Fibroblast of skin of left quadriceps (primary cell): ENCODE measurements at places on chromosomes 6 and 20.
A peak's percentile ranks its signal among the peaks of the same experiment; 100 is the strongest.

DNA sequence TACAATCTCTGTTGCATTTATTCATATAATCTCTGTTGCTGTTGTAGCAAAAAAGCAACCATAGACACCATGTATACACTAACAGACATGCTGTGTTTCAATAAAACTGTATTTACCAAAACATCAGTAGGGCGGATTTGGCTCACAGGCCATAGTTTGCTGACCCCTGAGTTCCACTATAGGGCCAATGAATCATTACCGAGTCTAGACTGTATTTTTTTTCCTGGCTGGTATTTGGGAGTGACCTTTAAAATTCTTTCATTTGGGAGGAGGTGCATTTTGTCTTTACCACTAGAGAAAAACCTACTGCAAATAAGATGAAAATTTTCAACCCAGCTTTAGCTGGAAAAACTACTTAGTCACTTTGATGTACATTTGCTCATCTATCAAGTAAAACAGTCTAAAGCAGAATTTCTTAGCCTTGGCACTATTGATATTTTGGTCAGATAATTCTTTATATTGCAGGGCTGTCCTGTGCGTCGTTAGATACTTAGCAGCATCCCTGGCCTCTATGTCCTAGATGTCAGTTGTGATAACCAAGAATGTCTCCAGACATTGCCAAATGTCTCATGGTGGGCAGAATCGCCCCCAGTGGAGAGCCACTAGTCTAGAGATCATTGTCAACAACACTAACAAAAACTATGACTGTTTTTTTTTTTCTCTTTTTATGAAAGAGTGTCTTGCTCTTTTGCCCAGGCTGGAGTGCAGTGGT, 39.5 kb downstream of the DCBLD1 start:
- DNase-seq = no peak

DNA sequence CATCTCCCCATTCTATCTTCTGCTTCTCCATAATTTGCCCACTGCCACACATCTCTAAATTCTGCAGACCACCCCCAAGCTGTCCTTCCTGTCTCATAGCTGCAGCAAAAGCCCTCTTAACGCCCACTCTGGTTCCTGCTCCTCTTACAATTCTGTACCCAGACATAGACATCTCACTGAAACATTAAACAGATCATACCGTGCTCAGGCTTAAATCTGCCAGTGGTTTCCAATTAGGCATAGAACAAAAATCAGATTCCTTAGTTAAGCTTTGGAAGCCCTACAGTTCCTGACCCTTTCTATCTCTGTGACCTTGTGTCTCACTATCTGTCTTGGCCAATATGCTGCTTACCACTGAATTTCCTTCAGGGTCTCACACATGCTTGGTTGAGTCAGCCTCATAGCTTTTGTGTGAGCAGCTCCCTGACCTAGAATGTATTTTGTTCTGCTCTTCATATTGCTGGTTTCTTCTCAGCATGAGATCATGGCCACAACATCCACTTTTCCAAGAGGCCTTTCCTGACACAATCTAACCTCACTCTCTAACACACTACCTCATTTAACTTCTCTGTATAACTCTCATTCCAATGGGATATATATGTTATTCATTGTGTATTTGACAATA, 749.7 kb downstream of the MAFB start:
- DNase-seq = peak; percentile 6

GRCh38 chr20:55424476-55424875, 580.8 kb downstream of the CBLN4 start:
- no peak for DNase-seq

DNA sequence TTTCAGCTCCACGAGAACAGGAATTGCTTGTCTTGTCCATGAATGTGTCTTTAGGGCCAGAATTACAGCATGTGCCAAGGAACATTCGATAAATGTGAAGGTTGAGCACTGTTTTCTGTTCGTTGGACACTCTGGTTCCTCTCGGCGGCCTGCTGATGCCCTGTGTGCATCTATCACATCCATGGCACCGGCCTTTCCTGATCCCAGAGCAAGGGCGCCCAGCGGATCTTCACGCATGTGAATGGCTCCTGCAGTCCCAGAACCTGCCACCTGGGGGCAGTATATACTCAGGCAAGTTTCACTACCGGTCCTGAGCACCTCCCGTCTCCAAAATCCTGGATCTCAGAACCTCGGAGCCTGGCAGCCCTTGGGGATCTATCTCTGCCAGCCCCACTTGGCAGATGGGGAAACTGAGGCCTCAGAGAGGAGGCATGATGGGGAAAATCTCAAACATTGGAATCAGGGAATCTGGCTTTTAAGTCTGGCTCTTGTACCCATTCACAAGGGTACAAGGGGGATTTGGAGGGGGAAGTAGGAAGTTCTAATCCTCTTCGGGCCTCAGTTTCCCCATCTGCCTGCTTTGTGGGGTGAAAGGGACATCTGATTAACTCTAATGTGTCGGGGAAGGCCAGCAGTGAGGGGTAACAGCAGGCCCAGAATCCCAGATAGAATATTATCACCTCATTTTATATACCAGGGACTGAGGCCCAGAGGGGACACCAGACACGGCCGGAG, 4.3 kb upstream of the CEBPB start:
- DNase-seq = peak; percentile 59

- no peak for DNase-seq
These were observed 24.3 kb upstream of the OLIG3 start for GRCh38 chr6:137518386-137518983.

DNA sequence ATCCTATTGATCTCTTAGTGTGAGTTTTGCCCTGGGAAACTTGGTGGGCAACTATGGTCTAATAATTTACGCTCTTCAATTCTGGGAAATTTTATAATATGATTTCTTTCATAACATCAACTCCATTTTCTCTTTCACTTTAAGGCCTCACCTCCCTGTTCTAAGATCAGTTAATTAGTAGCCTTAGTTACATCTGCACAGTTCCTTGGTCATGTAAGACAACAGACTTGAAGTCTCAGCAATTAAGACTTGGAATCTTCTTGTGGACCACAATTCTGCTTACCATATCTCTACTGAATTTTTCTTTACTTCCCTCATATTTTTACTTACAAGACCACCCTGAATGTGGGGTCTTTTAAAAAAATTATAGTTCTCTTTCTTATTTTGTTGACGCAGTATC, 8.7 kb downstream of the ENPP3 start:
- no peak for DNase-seq

DNA sequence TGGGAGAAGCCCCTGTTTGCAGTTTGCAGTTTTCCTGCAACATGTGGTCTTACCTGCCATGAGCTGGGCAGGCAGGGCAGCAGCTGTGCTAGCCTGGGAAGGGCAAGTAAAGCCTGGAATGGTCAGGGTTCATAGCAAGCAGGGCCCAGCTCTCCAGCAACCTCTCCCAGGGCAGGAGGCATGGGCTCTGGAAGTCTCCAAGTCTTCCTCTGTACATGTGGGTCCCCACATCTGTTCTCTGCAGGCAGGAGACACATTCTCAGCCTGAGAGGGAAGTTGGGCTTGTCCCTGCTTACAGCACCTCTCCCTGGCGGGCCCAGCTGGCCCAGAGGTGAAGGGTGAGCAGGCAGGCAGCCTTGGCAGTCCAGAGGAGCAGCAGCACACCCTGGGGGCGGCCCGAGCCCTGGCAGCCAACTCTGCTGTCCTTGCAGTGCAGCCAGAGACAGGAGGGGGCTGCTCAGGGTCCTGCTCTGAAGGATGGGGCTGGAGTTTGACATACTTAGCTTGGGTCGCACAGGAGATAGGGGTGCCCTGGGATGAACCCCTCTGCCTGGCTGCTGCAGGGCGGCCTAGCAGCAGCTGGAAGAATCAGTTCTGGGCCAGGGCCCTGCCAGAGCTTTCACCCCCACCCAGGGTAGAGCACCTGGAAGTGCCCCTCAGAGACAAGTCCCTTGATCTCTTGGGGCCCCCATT, 176.0 kb downstream of the MRPL14 start:
- DNase-seq = no peak

DNA sequence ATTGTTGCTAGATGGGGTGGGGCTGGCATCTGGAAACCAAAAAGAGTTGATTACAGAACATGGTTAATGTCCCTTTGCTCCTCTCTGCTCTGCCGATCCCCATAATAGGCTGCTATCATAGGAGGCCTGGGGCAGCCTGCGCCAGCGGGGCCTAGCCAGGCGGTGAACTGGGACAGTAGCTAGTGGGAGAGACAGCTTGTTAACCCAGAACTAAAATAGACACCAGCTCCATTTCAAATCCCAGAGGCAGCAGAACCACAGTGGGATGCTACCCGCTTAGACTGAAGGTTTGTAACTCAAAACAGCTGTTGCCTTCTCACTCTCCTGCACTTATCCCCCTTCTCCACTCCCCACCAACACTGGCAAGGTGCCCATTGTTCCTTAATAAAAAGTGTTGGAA, 98.5 kb downstream of the SSR1 start:
- DNase-seq = peak; percentile 38

DNA sequence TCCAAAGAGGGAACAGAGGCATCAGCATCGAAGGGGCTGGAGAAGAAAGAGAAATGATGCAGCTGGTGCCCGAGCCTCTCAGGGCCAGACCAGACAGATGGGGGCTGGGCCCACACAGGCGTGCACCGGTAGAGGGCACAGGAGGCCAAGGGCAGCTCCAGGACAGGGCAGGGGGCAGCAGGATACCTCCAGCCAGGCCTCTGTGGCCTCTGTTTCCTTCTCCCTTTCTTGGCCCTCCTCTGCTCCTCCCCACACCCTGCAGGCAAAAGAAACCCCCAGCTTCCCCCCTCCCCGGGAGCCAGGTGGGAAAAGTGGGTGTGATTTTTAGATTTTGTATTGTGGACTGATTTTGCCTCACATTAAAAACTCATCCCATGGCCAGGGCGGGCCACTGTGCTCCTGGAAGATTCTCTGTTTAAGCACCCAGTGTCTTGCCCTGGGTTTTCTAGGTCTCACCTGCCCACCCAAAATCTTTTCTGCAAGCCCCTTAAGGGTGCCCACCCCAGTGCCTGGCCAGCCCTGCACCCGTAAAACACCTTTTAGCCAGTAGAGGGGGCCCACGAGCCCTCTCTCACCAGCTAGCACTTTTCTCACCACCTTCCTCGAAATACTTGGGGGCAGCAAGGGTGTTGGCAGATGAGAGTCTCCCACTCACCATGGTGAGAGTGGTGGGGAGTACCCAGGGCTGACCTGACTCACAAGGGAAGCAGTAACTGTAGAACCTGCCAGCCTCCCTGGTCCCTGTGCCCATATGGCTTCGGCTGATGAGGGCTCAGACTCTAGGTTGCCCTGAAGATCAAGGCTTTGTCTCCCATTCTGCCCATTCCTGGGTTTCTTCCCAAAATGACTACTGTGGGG, 35.7 kb upstream of the ID1 start:
- no peak for DNase-seq

- no peak for DNase-seq
These were observed 12.8 kb downstream of the RAMACL start for GRCh38 chr6:166573511-166574216.

- no peak for DNase-seq
These were observed 9.4 kb downstream of the RAB5IF start for GRCh38 chr20:36614781-36615557.

GRCh38 chr6:130632897-130633296, 194.3 kb upstream of the SMLR1 start:
- no peak for DNase-seq

GRCh38 chr6:100880149-100880852, 828 bp downstream of the ASCC3 start:
- DNase-seq = no peak

- DNase-seq = no peak
These were observed 94.5 kb downstream of the TPBG start for GRCh38 chr6:82458147-82458546.

- no peak for DNase-seq
These were observed 446.3 kb upstream of the SLC35B3 start for GRCh38 chr6:8881663-8882062.

DNA sequence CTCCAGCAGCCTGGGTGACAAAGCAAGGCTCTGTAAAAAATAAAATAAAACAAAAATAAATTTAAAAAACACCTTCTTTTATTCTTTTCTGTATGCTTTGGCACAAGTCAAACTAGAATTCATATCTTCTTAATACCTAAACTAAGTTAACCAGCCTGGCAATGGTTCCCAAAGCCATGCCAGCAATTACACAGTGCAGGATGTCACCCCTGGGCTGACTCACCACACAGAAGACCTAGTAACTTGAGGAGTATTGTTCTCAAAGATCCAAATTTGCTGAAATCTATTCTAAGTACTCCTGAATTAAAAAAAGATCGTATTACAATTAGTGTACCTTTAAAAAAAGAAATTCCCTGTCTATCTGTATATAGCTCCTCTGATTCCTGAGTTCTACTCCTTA, 162.7 kb upstream of the SGK1 start:
- no peak for DNase-seq

DNA sequence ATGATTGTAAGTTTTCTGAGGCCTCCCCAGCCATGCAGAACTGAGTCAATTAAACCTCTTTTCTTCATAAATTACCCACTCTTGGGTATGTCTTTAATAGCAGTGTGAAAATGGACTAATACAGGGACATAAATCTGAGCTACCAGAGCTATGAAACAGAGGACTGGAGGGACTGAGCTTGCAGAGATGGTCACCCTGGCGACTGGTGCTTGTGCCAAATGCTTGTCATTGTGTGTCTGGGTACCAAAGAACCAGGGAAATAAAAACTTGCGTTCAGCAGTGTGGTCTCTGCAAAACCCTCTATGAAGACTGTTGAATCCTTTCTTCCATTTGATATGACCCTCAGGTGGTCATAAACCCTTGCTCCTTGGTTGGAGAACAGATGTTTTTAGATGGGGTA, 105.1 kb upstream of the PRL start:
- DNase-seq = no peak

GRCh38 chr6:149897015-149897697, 757 bp downstream of the RAET1E start:
- DNase-seq = peak; percentile 47

DNA sequence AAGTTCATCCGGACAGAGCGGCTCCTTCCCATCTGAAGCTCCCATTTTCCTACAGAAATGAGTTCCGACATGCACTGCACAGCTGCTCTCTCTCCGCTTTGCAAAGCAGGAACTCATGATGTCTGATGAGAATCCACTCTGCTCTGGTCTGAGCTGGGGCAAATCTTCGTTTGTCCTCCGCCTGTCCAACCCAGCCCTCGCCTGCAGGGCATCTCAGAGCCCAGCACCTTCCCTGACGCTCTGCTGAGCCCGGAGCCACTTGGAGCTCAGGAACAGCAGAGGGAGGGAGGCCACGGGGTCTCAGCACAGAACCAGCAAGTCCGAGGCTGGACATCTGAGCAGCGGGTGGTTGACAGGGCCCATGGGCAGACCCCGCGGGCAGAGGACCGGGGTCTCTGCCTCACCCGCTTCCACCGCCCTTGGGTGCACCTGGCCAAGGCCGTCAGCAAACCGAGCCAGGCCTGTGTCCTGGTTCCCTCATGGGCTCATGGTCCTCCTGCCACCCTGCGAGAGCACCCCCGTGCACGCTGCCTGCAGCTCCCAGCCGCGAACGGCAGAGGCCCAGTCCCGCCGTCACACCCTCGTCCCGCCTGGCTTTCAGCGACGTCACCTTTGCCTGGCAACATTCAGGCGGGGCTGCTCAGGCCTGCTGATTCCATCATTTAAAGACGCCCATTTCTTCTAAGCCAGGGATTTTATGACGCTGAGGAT, 78.5 kb upstream of the BHLHE23 start:
- DNase-seq = no peak

- no peak for DNase-seq
These were observed 20.1 kb downstream of the C6orf15 start for GRCh38 chr6:31092238-31092637.

- DNase-seq = no peak
These were observed 217.1 kb downstream of the FARS2 start for GRCh38 chr6:5478380-5478779.

GRCh38 chr20:42276718-42277602, 658.8 kb upstream of the CHD6 start:
- DNase-seq = no peak
